ENCODE measurements at places on chromosomes 2 and 18. TPM values are rescaled to one million over a fixed set of nuclear protein-coding genes. Genes with fewer than 3 reads are reported as not detected.

The CD8A gene
- 162 TPM for total RNA-seq

The VIT gene
- 1.7 TPM for total RNA-seq

The PRSS56 gene
- not detected for total RNA-seq

The DES gene
- not detected for total RNA-seq

The CXCR4 gene
- 741 TPM for total RNA-seq

The RNF144A gene
- total RNA-seq, result 36.7 TPM

The FIGN gene
- not detected for total RNA-seq

The DHRS9 gene
- total RNA-seq, result not detected

The IL36RN gene
- not detected for total RNA-seq

The CERKL gene
- not detected for total RNA-seq

The DQX1 gene
- total RNA-seq, result 0.43 TPM

The CMPK2 gene
- total RNA-seq, result 5.8 TPM

The PLGLB1 gene
- total RNA-seq, result 5.6 TPM

The PNO1 gene
- total RNA-seq, result 25.1 TPM

The KCMF1 gene
- 70.8 TPM for total RNA-seq

The CFAP210 gene
- total RNA-seq, result 1.5 TPM

The SULT1C2 gene
- total RNA-seq, result not detected

The PRLH gene
- total RNA-seq, result not detected

The FAM124B gene
- total RNA-seq, result 6.1 TPM

The COL4A4 gene
- 2.3 TPM for total RNA-seq

The CNTNAP5 gene
- total RNA-seq, result not detected

The TOGARAM2 gene
- total RNA-seq, result 53.2 TPM

The SPOPL gene
- total RNA-seq, result 33.8 TPM

The ZAP70 gene
- total RNA-seq, result 954 TPM

The DNAJC5G gene
- not detected for total RNA-seq

The MBD1 gene
- 111 TPM for total RNA-seq

The MYO7B gene
- 0.14 TPM for total RNA-seq

The RAD51AP2 gene
- not detected for total RNA-seq

The IL1R1 gene
- total RNA-seq, result 3.1 TPM

The SLC4A5 gene
- 5.3 TPM for total RNA-seq

The FHOD3 gene
- not detected for total RNA-seq

The TEX44 gene
- not detected for total RNA-seq

The DRC1 gene
- total RNA-seq, result not detected

The KLHL30 gene
- not detected for total RNA-seq

The ALK gene
- total RNA-seq, result not detected

The CDH7 gene
- not detected for total RNA-seq

The PROM2 gene
- 0.64 TPM for total RNA-seq

The CYS1 gene
- not detected for total RNA-seq

The COL4A3 gene
- total RNA-seq, result 1.8 TPM

The CEBPZOS gene
- 30.9 TPM for total RNA-seq

The POTEC gene
- not detected for total RNA-seq

The PLEKHA3 gene
- total RNA-seq, result 34.5 TPM

The GPBAR1 gene
- total RNA-seq, result 1.4 TPM

The EVA1A gene
- not detected for total RNA-seq

The MPP4 gene
- 0.45 TPM for total RNA-seq

The NETO1 gene
- total RNA-seq, result not detected

The SAG gene
- 0.33 TPM for total RNA-seq

The PKDCC gene
- 0.50 TPM for total RNA-seq

The C2orf66 gene
- not detected for total RNA-seq

The PTH2R gene
- total RNA-seq, result 0.50 TPM

The NT5DC4 gene
- total RNA-seq, result not detected

The PELI1 gene
- total RNA-seq, result 42.3 TPM

Data from natural killer cell (primary cell).